Calu3 (cell line): ENCODE measurements at places on chromosomes 12 and 14. TPM values are rescaled to one million over a fixed set of nuclear protein-coding genes. Genes with fewer than 3 reads are reported as not detected.

SMCO3 gene
- not detected in 2 replicates for total RNA-seq

DLGAP5 gene
- 48.7 and 54.3 TPM in 2 replicates for total RNA-seq

MFAP5 gene
- not detected in 2 replicates for total RNA-seq

ADGRD1 gene
- total RNA-seq = not detected in 2 replicates

GRCh38 chr12:18123707-18124106 is 33.7 kb upstream of the RERGL start:
- no peaks in the 10 kb centered on the region for H3K27me3 ChIP-seq
- no peak for DNase-seq
- no peaks in the 10 kb centered on the region for H3K36me3 ChIP-seq
- no peak overlapping the region for H3K4me3 ChIP-seq
- no peak overlapping the region for H3K27ac ChIP-seq
- no peaks in the 10 kb centered on the region for H3K4me1 ChIP-seq

RNF31 gene
- 95.9 and 103 TPM in 2 replicates for total RNA-seq
